ENCODE measurements at places on chromosomes 6 and 20.

DNA sequence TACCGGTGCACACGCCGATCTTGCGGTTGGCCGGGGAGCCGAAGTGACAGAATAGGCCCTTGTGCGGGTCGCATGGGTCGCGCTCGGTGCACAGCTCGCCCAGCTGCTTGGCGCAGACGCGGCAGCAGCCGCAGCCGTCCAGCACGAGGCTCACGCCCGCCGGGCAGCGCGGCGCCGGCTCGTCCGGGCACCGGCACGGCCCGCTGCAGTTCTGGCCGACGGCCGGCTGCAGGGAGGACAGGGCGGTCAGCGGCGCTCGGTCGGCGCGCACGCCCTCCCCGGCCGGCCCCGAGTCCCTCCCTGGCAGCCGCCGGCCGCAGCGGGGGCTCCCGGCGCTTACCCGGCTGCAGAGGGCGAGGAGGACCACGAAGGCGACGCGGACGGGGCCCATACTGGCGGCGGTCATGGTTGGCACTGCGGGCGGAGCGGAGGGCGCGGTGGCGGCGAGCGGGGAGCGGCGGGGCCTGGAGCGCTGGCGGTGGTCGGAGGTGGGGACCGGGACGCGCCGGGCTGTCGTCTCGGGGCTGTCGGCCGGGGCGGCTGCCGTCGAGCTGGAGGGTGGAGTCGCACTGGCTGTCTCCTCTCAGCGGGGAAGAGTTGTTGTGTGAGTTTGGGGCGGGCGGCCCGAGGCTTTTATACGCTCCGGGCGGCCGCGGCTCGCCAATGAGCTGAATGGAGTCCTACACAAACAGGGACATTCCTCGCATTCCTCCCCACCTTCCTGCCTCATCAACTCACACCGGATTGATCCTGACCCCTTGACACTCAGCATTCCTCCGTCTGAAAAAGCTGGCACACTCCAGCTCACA is at the start of gene CCN2:
CCN2 (minus strand) TSS at position 606 of the 809 bp plus-strand sequence; CDS start at position 406, 200 bp downstream.
- DNase-seq = no peak

DNA sequence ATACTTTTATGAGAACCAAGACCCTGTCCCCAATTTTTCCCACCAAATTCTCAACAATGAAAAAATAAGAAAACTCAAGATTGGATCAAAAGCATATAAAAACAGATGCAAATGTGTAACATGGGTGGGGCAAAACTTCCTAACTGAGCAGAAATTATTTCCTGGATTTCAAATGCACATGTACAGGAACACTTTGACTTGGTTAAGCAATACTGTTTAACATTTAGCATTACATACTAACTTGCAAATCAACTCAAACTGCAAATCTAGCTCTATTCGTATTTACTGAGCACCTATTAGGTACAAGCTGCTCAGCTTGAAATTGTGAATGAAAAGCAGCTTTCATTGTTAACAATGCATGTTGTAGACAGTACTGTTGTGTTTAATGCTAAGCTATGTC is 40.2 kb downstream of the BMP5 start:
- DNase-seq = no peak

DNA sequence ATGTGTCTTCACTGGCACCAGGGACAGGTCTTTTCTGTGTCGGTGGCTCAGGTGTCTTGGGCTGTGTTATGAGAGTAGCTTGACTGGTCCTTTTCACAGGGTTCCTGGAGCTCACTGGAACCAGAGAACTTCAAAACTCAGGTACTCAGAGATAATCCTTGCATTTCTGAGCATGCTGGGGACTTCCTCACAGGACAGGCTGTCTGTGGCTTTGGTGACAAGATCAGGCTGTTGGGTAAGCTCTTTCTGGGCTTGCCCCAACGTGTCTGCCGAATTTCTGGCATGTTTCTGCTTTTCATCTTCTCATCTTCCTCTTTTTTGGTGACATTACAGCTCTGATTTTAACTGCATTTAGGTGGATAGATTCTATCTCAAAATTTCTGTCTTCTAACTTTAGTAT is 270.0 kb downstream of the CDH26 start:
- peak; percentile 92 for DNase-seq

GRCh38 chr6:37010402-37010892 is 5.0 kb downstream of the FGD2 start:
- DNase-seq = no peak

GRCh38 chr20:378961-379336 is 1.6 kb upstream of the TRIB3 start:
- no peak for DNase-seq

GRCh38 chr6:159979136-159979874 is 10.4 kb downstream of the IGF2R start:
- DNase-seq = peak; percentile 66

DNA sequence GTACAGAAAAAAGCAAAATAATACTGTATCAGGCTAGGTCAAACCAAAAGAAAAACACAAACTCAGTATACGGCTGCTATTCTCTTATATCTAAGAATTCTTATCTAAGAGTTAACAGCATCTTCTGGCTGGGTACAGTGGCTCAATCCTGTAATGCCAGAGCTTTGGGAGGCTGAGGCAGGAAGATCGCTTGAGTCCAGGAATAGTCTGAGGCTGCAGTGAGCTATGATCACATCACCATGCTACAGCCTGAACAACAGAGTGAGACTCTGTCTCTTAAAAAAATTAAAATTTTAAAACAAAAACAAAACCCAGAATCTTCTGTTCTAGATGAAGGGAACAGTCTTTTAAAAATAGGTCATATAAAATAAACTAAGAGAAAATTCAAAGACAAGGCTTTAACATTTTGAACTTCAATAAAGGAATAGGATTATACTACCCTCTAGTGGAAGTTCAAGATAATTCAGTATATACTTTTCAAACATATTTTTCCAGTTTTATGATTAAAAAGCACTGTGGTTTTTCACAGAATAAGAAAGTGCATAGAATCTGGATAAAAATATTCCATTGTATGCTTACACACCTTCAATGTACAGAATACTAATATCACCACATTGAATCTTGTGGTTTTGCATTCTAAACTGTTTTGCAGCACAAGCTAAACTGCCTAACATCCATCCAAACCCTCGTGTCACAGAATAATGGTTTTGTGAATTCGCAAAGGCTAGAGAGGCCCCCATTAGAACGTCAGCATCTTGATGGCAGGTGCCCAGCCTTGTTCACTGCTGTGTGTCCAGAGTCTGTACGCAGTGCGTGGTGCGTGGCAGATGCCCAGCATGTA is 39.3 kb downstream of the DTNBP1 start:
- peak; percentile 77 for DNase-seq

GRCh38 chr20:5402903-5403531 is 86.3 kb upstream of the PROKR2 start:
- DNase-seq = peak; percentile 36

DNA sequence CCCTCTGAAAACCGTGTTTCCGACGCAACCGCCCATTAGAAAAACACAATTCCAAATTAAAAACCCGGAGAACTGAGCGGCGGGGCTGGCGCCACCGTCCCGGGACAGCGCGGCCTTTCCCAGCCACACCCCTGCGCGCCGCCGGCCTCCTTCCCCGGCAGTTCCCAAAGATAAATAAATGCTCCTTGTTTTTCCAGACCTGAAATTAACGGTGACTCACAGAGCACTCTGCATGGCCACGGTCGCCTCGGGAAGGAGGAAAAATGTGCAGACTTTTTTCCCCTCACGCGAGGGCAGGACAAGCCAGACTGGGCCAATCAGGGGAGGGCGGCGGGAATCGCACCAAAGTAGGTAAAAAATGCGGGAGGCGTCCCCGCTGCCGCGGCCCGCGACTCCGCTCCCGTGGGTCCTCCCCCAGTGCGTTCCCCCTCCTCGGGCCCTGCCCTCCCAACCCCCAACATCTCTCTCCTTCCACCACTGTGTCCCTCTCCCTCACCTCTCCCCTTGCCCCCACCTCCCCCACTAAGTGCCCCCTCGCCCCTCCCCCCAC is 828 bp upstream of the DSTN start:
- DNase-seq = no peak

GRCh38 chr6:6780231-6780630 is 191.7 kb downstream of the LY86 start:
- DNase-seq = no peak

- DNase-seq = peak; percentile 32
Observed at GRCh38 chr6:19812512-19813119, 24.6 kb upstream of the ID4 start.

GRCh38 chr20:5397393-5397792 is 80.6 kb upstream of the PROKR2 start:
- DNase-seq = no peak

- DNase-seq = no peak
Observed at GRCh38 chr20:63317061-63317460, 24.1 kb downstream of the COL20A1 start.

- DNase-seq = no peak
Observed at GRCh38 chr20:13337090-13337784, 116.2 kb downstream of the ISM1 start.

DNA sequence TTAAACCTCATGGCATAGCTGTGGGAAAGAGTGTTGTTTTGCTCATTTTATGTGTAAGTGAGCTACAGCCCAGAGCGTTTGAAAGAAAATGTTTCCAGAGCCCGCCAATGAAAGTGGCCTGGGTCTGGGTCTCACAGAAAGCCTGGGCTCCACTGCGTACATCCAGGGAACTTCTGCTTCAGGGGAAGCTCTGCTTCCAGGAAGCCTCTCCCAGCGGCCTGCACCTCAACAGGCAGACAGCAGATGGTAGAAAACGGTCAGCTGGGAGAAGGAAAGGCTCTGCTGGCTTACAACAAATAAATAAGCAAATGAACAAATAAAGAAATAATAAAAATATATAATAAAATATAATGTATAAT is 270.5 kb upstream of the SUPT3H start:
- DNase-seq = no peak

DNA sequence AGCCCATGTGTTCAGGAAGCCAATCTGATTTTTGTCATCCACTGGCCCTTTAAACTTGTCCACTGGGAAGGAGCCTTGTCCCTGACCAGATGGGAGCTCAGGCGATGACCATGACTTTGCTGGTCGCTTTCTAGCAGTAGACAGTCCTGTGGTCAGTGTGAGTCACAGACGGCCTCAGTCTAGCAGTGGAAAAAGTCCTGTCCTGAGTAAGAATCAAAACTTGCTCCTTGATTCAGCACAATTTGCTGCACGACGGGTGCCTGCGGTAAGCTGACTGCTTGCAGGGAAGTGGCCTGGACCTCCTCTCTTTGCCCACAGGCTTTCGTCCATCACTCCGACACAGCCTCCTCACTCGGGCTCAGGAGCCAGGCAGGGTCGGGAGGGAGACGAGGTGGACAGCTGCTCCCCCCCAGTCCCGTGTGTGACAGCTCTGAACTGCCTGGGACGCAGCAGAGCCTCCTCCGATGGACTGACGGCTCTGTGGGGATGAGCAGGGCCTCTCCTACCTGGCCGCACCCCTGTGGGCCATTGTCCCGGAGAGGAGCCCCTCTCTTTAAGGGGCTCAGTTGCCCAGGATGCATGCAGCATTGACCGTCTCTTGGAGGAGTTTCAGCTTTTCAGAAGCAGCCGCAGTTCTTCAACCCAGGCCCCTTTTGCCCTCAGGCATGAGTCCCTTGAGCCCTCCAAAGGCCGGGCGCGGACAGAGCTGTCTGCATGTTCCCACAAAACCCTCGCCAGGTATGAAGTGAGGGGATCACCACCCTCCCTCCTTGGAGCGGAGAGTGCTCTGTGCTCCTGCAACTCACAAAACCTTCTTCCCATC is 209.2 kb downstream of the ANKRD60 start:
- no peak for DNase-seq

DNA sequence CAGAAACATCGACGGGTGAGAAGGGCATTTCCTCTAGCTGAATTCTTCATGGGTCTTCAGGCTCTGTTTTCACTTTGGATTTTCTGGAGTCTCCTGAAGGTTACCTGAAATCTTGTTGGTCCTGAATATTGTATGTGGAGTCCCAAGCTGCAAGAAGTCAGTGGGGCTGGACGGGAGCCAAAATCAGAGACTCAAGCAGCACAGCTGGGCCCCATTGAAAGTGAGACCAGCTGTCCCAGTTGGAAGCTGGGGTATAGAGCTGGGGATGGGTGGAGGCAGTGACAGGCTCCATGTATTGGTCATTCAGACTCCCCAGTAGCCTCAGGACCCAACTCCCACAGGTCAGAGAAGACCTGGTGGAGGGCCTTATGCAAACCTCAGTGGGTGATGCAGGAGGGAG is 111.3 kb upstream of the MLN start:
- no peak for DNase-seq

DNA sequence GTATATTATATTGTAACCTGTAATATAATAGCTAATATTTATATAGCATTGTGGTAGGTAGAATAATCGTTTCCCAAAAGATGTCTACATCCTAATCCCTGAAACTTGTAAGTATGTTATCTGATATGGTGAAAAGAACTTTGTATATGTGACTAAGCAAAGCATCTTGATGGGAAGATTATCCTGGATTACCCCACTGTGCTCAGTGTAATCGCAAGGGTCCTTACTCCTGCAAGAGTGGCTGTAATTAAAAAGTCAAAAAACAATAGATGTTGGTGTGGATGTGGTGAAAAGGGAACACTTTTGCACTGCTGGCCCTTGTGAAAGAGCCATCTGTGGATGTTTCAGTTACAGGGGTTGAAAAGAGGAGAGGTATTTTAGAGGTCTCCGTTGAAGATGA is 95.2 kb downstream of the EDN1 start:
- DNase-seq = no peak

GRCh38 chr6:168999392-168999791 is 254.3 kb downstream of the THBS2 start:
- DNase-seq = no peak

DNA sequence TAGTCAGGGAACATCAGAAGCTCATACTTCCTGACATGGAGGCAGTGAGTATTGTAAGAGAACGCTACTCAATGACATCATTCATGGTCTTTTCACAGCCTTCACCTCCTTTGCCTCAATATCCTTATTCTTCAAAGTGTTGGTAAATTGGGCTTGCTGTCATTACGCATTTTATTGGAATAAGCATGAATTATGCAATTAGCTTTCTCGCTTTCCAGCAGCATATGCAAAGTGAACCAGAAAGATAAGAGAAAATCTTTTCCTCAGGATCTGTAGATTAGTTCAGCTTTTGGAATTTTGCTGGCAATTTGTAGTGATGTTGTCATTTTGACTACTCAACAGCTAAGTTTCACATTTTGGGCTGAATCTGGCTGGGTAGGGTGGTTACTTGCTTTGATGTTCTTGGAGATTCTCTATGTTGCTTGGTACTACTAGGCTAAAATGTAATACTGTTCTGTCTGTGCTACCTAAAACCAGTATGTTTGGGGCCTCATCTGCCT is 1012.1 kb downstream of the KIF16B start:
- DNase-seq = no peak

- peak; percentile 65 for DNase-seq
Observed at GRCh38 chr6:109187399-109188114, 92.2 kb downstream of the CEP57L1 start.

- peak; percentile 81 for DNase-seq
Observed at GRCh38 chr6:134389129-134389528, 71.2 kb upstream of the SGK1 start.

Data from AML-193 (cell line).